Activated T-helper 9 cell treated with anti-CD3 and anti-CD28 coated beads, Interleukin-2, amount 50 U/mL, for 16 hours (primary cell): ENCODE measurements at places on chromosomes 7 and 10.

GRCh38 chr10:77801474-77802161 lies 124.9 kb downstream of the DLG5 start:
- DNase-seq: peak; percentile 45

GRCh38 chr7:44517175-44517574 lies 24.0 kb downstream of the NPC1L1 start:
- DNase-seq: no peak

- no peak for DNase-seq
These were observed 32.0 kb downstream of the SRRM3 start for GRCh38 chr7:76233538-76234281.

- no peak for DNase-seq
These were observed 228.0 kb downstream of the TWIST1 start for GRCh38 chr7:18889436-18889835.

GRCh38 chr7:90236721-90237289 lies 8.2 kb upstream of the CFAP69 start:
- DNase-seq: no peak

DNA sequence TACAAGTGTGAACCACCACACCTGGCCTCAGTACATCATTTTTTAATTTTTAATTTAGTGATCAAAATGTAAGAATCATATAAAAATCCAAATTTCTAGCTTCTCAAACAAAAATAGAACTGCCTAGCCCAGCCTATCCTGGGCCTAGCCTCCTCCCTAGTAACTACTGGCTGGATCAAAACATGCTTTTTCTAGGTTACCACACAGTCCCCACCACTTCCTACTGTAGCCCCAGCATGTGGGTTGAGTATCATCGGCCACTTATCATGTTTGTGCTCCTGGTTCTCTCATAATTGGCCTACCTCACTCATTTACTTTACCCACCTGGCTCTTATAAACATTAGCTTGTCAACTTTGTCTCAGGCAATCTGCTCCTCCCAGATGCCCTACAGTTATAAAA lies 52.9 kb downstream of the DNAJC12 start:
- no peak for DNase-seq

- no peak for DNase-seq
These were observed at the start of gene OPALIN for GRCh38 chr10:96358851-96359540. OPALIN (minus strand) TSS chr10:96359002; CDS start chr10:96358896, 106 bp downstream.

DNA sequence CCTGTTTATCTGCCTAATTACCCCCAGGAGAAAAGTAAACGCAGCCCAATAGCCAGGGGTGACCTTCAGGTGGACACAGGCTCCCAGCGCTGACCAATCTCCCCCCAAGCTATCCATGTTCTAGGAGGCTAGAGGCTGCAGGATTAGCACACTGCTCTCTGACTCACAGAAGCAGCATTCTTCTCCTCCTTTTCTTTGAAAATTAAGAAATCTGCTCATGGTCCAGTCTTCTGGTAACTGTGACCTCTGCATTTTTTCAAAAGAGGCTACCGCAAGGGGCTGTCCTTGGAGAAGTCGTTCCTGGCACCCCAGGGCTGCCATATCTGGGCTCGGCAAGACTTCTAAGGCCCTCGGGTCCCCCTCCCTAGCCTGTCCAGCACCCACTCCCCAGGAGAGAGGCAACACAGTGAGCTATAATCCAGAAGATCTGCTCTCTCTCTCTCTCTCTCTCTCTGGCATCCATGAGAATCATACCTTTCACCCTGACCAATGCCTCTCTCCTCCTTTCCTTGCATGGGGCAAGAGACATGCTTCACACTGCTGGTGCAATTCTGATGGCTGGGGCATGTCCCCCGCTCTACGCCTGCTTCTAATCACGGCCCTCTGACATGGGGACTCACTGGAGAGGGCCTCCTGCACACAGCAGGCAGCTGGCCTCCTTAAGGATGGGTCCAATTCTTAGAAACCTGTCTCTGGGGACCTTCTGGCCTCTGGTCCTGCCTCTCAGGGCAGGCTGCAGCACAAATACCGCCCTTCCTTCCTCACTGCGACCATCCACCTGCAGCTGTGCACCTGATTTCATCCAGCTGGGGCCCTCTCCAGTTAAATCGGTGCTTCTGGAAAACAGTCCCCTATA lies 27.3 kb downstream of the ANXA11 start:
- no peak for DNase-seq

DNA sequence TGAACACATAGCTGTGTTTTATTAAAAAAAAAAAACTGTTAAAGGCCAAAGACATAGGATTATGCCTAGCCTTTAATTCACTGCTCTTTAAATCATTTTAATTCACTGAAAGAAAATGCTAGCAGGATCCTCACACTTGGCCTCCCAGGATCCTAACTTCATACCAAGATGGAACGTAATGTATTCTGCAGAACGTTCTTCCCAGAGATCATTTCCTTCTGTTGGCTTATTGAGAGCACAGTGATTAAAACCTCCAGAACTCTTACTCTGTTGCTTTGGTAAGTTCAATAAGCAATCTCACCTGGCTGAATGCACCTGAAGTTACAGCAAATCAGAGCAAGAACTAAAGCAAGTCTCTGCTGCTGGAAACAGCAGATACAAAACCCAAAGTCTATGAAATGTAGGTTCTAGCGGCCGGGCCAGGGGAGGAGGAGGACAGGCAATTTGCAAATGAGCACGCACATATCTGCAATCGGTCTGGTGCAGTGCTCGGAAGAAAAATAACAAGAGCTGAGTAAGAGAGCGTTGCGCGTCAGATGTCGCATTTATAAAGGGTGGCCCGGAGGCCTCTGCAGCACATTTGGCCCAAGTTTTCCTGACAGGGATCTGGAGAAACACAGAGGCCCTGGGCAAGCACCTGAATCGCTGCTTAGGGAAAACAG lies 193.9 kb downstream of the FAM107B start:
- DNase-seq: no peak

- DNase-seq: peak; percentile 20
These were observed at the start of gene SPAG6 for GRCh38 chr10:22345301-22346095. SPAG6 (plus strand) TSS chr10:22345496; CDS start chr10:22345612, 116 bp downstream.

GRCh38 chr10:33382921-33383713 lies 48.6 kb upstream of the NRP1 start:
- DNase-seq: no peak

DNA sequence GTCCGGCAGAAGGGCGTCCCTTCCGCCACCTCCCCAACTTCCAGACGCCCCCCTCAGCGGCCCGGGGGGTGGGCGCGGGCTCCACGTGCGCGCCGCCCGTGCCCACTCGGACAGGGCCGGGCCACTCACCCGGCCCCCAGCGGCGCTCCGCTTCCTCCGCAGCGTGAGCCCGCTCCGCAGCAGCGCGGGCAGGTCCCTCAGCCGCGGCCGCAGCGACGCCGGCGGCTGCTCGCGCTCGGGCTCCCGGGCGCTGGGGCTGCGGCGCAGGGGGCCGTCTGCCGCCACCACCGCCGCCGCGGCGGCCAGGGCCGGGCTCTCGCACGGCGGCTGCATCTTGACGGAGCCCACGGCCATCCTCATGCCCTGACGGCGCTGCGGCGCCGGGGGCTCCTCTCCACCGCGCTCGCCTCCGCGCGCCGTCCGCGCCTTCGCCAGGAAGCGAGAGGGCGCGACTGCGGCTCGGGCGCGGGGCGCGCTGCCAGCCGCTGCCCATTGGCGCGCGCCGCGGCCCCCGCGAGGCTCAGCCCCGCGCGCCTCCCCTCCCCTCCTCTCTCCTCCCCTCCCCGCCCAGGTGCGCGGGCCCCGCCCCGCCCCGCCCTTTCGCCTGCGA lies at the start of gene RAPGEF5:
Gene RAPGEF5, minus strand, starts transcription at position 454 of the 610 bp plus-strand sequence. Its CDS starts 94 bp downstream, at position 360.
- DNase-seq: no peak

DNA sequence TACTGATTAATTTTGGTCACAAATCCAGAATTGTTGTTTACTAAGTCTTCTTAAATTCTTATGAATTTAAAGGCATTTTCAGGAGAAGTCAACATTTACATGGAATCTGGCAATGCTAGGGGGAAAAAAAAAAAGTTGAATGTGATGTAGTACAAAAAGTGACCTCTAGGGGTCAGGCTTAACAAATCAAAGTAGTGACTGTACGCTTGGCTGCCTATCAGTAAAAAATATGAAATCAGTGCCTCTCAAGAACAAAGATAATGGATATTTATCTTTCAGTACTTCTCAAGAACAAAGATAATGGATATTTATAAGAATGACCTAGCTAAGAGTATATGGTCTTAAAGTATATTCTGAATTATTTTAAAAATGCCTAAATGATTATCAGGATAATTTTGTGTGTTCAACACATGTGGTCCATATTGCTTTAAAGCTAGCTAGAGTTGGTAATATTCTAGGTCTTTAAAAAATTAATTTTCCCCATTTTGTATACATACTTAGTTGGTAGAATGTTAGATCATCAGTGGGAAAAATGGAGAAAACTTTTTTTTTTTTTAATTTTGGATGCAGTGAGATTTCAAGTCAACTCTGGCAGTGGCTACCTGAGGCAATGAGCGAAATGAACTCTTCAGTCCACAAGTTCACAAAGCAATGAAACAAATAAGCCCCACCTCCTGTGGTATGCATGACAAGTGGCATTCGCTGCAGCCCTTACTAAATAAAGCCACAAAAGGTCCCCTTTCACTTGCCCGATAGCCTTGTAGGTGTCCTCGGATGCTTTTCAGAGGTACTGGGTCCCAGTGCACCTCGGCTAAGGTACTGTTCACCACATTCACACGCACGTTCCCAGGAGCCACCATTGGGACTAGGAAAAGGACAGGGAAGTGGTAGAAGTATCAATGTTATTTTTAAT lies 51.2 kb upstream of the LAMB4 start:
- no peak for DNase-seq

GRCh38 chr10:122310311-122311050 lies 39.4 kb downstream of the BTBD16 start:
- no peak for DNase-seq

DNA sequence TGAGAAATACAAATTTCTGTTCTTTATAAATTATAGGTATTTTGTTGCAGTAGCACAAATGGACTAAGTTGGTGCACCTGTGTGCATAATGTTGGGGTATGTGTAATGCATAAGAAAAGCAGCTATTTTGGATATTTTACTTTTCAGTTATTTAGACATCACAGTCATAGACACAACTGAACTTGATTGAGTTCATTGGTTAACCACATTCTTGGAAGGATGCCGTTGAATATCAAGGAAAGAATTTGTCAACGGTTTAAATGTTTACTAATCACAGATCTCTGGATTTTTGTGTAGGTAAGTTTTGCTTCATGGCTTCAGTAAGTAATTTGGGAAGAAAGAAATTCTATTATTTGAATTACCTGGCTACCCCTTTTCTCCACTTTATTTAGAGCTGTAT lies 4.1 kb downstream of the OTUD1 start:
- no peak for DNase-seq

DNA sequence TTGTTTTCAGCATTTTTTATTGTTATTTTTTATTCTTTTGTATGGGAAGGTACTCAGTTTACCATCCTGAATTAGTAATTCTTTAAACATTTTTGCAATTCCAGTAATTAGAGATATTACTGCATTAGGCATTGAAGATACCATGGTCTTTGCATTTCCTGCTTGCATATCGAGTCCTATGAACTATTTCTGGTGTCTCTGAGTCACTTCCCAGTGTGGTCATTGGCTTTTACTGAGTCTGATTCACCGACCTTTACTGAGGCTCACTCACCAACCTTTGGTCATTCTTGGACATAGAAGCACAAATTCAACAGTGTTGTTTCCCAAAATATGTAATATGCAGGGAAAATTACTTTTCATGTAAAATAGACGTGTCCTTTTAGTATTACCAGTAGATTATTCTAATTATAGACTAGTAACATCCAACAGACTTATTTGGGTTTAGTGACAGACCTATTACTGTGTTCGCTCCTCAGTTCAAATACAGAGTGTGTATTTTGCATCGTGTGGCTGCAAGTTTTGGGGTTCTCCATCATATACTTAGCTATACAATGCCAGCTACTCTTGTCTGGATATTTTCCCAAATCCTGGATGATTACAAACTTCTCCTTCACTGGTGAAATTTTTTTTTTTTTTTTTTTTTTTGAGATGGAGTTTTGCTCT lies 180.7 kb upstream of the PRSS1 start:
- no peak for DNase-seq

DNA sequence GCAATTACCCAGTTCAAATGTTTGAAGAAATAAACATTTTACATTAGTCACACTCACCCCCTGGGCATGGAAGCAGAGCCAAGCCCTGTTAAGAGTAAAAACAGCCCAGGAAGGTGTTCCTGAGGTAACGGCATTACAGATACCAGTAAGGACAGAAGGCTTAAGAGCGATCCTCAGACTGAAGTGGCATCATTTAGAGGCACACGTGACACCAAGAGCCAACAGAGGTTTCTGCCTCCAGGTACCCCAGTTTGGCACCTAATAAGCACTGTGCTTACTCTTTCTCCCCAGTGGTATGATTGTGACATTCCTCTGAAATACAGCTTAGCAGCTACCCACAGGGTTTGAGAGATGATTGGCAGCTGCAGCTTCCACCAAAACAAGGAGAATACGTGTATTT lies 17.2 kb downstream of the MMS19 start:
- DNase-seq: no peak

DNA sequence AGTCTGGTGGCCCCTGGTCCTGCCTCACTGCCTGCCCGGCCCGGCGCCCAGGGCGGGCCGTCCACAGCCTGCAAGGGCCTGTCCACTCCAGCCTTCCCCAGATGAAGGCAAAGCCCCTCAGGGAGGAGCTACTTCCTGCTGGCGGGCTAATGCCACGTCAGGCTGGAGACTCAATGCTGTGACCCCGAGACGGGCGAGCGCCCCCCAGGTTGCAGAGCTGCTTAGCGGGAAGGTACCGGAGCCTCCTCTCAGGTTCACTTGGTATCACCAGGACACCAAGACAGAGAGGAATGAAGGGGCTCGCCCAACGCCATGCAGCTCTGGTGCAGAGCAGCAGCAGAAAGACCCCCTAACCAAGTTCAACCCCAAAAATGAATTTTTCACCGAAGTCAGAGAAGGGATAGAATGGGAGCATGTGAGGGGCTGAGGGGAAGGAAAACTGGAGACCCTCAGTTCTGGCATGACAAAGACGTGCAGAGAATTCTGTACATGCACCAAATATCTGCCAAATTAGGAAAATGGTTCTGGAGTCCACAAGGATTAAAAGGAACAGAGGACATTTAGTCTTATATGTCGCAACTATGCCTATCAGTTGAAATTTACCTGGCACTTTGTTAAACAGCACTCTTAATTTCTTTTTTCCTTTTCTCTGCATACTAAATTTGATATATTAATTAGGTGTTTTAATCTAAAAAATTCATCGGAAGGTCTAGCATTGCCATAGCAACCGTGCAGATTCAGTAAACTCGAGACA lies 2.8 kb downstream of the STK32C start:
- DNase-seq: no peak

- no peak for DNase-seq
These were observed 245.7 kb downstream of the CCSER2 start for GRCh38 chr10:84574102-84574501.

GRCh38 chr7:92747041-92747835 lies 89.1 kb downstream of the CDK6 start:
- DNase-seq: no peak
